ENCODE measurements at places on chromosomes 2 and 18. TPM values are rescaled to one million over a fixed set of nuclear protein-coding genes. Genes with fewer than 3 reads are reported as not detected.

Gene CACNB4
- total RNA-seq = 0.25 TPM

Gene C2orf78
- not detected for total RNA-seq

- H3K4me3 ChIP-seq = no peak overlapping the region
- no peaks in the 10 kb centered on the region for H3K27me3 ChIP-seq
- no peak overlapping the region for H3K27ac ChIP-seq
- peaks cover 12% of the 10 kb centered on the region for H3K4me1 ChIP-seq
Observed at GRCh38 chr2:241689306-241689705, 2.7 kb upstream of the DTYMK start.

- peak overlapping the region; percentile 42 for H3K4me3 ChIP-seq
- peak overlapping the region; percentile 77 for H3K27ac ChIP-seq
- H3K36me3 ChIP-seq = peaks cover 5% of the 10 kb centered on the region
- H3K4me1 ChIP-seq = peaks cover 52% of the 10 kb centered on the region
Observed at GRCh38 chr2:203871371-203871983, 3.9 kb downstream of the CTLA4 start.

- H3K27me3 ChIP-seq = peaks cover under 1% of the 10 kb centered on the region
- H3K4me1 ChIP-seq = no peaks in the 10 kb centered on the region
- no peaks in the 10 kb centered on the region for H3K36me3 ChIP-seq
- no peak overlapping the region for H3K27ac ChIP-seq
Observed at GRCh38 chr2:33106115-33106514, 159.4 kb downstream of the LTBP1 start.

GRCh38 chr18:27461957-27462356 lies 276.8 kb upstream of the CHST9 start:
- DNase-seq = no peak
- H3K4me1 ChIP-seq = no peaks in the 10 kb centered on the region
- no peak overlapping the region for H3K4me3 ChIP-seq
- H3K36me3 ChIP-seq = no peaks in the 10 kb centered on the region
- H3K27me3 ChIP-seq = no peaks in the 10 kb centered on the region

- peaks cover 67% of the 10 kb centered on the region for H3K36me3 ChIP-seq
- DNase-seq = peak; percentile 45
- H3K27ac ChIP-seq = peak overlapping the region; percentile 52
- H3K27me3 ChIP-seq = no peaks in the 10 kb centered on the region
Observed at GRCh38 chr2:97761192-97761591, 47.8 kb downstream of the ZAP70 start.

GRCh38 chr2:9617749-9618148 lies 13.0 kb downstream of the YWHAQ start:
- no peak for DNase-seq
- H3K27ac ChIP-seq = peak overlapping the region; percentile 50
- no peaks in the 10 kb centered on the region for H3K36me3 ChIP-seq
- no peaks in the 10 kb centered on the region for H3K27me3 ChIP-seq
- H3K4me3 ChIP-seq = no peak overlapping the region

- DNase-seq = peak; percentile 61
- H3K4me1 ChIP-seq = peaks cover 42% of the 10 kb centered on the region
- no peak overlapping the region for H3K27ac ChIP-seq
- peak overlapping the region; percentile 65 for H3K4me3 ChIP-seq
- H3K36me3 ChIP-seq = no peaks in the 10 kb centered on the region
Observed at GRCh38 chr18:76491473-76491775, 3.6 kb downstream of the ZNF516 start.

Measured in T-cell (primary cell).